ENCODE measurements at places on chromosomes 11 and 22.

GRCh38 chr11:18056561-18057181 lies 10.6 kb upstream of the TPH1 start:
- no peak for DNase-seq

- DNase-seq = no peak
These were observed 1850.2 kb upstream of the RAG2 start for GRCh38 chr11:38448284-38448683.

- no peak for DNase-seq
These were observed 38.6 kb downstream of the CEP164 start for GRCh38 chr11:117366248-117366647.

DNA sequence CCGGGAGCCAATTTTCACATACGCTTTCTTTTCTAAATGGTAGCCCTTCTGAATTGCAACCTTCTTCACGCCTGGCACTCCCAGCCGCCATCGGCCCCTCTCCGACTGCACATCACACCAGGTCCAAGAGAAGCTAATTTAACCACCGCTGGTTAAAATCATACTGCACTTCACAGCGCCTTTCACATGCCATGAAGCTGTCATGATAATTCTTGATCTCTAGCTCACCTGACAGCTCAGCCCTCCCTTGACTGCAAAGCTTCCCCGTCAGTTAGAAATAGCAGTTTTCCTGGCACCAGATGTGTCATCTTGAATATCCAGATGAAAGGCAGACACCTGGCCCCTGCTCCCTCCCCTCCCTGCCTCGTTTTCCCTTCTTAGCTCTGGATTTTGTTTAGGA lies 101.4 kb downstream of the ARL14EP start:
- DNase-seq = no peak

DNA sequence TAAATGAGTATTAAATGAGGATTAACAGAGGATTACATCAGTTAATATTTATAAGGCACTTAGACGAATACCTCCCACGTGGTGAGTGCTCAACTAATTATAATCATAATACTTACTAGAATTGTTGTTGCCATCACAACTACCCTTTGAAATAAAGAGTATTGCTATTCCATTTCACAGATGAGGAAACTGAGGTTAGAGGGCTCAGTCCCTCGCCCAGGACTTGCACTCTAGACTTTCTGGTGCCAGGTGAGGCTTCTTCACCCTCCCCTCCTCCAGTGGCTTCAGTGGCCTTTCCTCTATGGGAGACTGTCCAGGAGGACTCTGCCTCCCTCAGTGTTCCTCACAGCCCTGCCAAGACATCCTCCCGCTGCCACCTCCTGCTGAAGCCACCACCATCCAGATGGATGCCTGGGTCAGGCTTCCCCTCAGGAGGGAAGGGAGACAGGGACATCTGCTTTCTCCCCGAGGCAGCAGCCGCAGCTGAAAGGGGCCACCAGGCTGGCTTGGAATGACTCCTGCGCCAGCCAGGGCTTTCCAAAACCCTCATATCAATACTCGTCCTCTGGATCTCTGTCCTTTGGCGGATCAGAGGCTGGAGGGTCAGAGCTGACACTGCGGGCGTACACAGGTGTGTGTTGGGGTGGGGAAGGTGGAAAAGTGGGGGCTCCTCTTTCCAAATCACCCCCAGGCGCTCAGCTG lies 580.1 kb downstream of the BUD13 start:
- DNase-seq = no peak

DNA sequence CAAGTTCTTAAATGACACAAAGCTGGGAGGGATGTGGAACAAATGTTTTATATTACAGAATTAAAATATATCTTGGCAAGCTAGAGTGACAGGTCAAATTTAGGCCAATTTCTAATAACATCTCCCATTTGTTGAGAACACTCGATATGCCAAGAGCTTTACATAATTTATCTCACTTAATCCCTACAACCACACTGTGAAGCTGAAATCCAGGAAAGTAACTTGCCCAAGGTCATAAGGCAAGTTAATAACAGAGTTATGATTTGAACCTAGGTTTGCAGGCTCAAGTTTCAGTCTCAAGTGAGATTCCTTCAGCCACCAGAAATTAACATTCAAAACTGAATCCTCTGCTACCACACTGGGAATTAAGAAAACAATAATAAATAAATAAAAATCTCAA lies 38.3 kb downstream of the RAB30 start:
- DNase-seq = no peak

GRCh38 chr11:86458294-86459001 lies 83.8 kb downstream of the CCDC81 start:
- DNase-seq = no peak

DNA sequence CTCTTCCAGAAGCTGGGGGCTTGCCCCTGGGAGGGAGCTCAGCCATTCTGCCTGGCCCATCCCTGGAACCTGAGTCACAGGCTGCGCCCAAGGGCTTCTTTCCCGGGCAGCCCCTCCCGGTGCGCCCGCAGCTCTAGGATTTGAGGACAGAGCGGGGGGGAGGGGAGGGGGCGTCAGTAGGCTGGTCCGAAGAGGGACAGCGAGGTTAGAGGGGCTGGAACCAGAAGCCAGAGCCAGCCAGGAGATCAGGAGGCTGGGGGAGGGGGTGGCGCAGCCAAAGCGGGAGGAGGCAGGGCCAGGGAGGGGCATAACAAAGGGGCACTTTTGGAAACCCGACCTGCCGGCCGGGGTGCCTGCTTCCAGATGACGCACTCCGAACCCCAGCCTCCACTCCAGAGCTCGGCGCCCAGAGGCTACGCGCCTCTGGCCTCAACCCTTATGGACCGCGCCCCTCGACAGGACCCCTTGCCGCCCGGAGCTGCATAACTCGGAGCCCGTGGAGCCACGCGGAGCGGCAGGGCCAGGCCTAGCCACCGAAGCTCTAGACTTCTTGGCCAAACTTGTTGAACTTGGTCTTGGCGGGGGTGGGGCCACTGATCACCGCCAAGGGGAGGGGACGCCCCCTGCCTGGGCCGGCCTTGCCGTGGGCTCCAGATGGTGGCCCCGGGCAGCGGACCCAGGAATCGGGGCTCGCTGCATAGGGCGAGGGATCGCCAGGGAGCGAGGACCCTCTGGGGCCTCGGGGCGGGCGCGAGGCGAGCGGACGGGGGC lies 744 bp downstream of the PACSIN3 start:
- DNase-seq = no peak

GRCh38 chr22:43566561-43567332 lies 154.9 kb downstream of the MPPED1 start:
- no peak for DNase-seq

DNA sequence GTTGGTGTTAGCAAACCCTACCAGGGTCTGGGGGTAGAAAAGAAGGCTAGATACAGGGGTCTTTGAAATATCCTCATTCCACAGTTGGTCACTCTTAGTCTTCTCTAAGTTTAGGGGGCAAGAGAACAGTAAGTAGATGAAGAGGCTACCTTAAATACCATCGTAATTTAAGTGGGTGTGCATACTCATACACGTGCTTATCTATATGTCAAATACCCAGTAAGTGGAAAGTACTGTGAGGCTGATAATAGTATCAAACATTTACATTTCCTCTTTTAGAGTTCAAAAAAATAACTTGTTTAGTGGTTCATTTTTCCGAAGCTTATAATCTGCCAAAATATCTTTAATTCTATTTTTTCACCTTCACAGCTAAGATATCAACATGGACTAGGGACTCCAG lies 90.7 kb downstream of the WNT11 start:
- no peak for DNase-seq

DNA sequence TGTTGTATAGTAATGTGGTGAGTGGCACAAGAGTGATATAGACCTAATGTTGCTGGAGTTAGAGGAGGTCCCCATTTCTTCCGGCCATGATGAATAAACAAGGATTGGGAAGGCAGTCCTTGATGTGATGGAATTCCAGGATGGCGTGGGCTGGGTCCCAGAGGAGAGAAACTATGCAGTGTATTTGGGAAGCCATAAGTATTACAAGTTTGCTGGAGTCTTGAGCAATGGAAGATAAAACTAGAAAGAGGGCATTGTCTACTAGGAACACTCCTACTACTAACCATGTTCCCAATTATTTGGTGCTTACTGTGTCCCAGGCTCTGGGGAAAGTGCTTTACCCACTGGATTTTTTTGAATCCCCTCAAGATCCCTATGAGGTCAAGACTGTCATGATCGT lies 20.0 kb downstream of the LDLRAD3 start:
- DNase-seq = no peak

- DNase-seq = no peak
These were observed 21.2 kb downstream of the SUN2 start for GRCh38 chr22:38734421-38735100.

GRCh38 chr11:126636911-126637794 lies 281.7 kb downstream of the ST3GAL4 start:
- no peak for DNase-seq

GRCh38 chr22:46612904-46613605 lies 7.1 kb upstream of the GRAMD4 start:
- no peak for DNase-seq

- no peak for DNase-seq
These were observed 96.2 kb downstream of the TSPAN18 start for GRCh38 chr11:44823006-44823405.
